ENCODE measurements at places on chromosomes 1 and 21.

- DNase-seq, result peak; percentile 51
Measured at GRCh38 chr1:54996359-54996868, 2.3 kb upstream of the BSND start.

DNA sequence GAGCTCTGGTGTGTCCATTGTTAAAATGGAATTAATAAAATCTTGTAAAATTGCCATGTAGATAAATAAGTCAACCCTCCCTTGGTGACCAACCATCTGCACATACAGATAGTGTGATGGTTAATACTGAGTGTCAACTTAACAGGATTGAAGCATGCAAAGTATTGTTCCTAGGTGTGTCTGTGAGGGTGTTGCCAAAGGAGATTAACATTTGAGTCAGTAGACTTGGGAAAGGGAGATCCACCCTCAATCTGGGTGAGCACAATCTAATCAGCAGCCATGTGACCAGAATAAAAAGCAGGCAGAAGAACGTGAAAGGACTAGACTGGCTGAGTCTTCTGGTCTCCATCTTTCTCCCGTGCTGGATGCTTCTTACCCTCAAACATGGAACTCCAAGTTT, 174.8 kb downstream of the LTN1 start:
- DNase-seq, result no peak

DNA sequence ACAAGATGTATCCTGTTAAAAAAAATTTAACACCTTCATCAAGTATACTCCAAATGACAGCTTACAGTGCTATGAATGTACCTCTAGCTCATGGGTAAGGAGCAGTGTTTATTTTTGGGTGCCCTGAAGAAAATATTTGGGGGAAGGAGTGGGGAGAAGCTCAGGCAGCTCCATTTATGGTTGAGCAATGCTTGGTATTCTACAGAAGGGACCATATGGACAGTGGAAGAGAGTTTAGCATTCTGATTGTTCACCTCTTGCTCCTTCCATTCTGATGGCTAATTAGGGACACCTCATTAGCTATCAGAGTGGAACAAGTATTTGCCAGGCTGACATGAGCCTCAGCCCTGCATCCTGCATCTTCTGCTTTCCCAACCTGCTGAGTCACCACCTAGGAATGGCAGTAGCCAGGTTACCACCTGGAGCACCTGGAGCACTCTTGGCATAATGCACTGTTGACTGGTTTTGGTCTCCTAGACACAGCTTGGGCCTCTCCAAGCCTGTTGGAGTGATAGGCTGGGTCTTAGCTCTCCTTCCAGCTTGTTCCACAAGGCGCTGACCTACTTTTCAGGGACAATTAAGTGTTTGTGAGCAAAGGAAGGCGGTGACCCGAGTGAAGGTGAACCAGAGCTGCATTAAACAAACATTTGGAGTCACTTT, 62.0 kb upstream of the MACF1 start:
- no peak for DNase-seq

- DNase-seq, result no peak
Measured at GRCh38 chr1:114344656-114345055, 166.3 kb downstream of the TRIM33 start.

DNA sequence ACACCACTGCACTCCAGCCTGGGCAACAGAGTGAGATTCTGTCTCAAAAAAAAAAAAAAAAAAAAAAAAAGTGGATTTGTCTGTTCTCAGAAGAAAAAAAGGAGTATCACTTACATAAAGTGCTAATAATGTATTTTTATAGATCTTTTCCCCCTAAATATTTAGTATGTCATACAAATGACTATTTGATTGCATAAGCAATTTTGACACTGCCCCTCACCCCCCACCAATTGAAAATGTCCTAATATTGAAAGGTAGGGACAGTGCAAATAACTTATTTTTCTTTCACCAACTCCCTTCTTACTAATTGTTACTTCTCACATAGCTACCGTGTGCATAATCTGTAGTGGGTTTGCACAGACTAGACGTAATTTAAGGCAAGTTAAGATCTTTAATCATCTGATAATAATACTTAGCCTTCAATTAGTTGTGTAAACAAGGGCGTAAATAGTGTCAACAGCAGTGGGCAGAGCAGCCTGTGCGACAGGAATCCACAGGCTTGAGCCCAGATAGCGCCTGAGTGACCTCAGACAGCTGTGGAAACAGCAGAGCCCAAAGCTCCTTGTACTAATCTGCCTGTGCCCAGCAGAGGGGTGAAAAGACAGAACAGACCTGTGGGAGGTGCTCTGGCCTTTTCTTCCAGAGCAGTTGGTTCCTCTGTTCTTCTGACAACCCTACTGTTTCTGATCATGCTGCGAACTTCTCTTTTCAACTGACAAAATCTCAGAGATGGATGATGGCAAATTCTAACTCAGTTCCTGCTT, 4.5 kb upstream of the IER5 start:
- DNase-seq, result no peak

- DNase-seq, result no peak
Measured at GRCh38 chr1:33848205-33848937, 15.5 kb upstream of the HMGB4 start.

GRCh38 chr1:98702976-98703375, 41.5 kb downstream of the SNX7 start:
- DNase-seq, result no peak

DNA sequence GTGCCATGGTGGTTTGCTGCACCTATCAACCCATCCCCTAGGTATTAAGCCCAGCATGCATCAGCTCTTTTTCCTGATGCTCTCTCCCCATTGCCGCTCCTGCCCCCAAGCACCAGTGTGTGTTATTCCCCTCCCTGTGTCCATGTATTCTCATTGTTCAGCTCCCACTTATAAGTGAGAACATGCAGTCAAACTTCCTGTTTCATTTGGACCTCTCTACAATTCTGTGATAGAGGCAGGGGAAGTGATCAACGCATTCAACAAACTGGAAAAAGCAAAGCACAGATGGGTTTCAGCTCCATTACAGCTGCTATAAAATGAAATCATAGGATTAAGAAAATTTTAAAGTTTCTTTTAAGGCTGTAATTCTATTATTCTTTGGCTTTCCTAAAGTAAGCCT, 23.3 kb upstream of the CD55 start:
- DNase-seq, result no peak

DNA sequence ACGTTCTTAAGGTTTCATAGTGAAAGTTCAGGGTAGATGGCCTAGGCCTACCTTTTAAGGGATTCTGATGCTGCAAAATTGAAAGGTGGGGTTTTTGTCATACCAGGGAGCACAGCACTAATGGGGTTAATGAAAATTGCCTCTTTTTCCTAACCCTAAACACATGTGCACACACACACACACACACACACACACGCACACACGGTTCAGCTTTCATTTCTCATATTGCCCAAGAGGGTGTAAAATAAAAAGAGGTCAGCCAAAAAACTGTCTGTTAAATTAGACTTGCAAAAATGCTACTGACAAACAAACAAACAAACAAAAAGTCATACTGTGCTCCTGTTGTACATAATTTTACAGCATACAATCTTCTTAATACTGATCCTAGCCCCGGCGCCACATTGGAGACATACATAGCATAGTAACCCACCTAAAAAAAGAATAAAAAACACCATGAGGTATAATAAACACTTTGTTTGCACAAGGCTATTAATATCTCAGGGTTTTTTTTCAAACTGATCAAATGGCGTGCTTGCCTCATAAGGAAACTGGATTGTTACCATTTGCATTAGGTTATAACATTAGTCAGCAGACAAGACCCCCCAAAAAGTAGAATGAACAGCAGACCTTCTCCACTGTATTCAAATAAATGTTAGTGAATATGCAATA, 69.1 kb downstream of the TGFB2 start:
- no peak for DNase-seq

- no peak for DNase-seq
Measured at GRCh38 chr1:29333008-29333407, 96.7 kb downstream of the PTPRU start.

GRCh38 chr1:152906023-152906565, 2.3 kb upstream of the IVL start:
- no peak for DNase-seq

DNA sequence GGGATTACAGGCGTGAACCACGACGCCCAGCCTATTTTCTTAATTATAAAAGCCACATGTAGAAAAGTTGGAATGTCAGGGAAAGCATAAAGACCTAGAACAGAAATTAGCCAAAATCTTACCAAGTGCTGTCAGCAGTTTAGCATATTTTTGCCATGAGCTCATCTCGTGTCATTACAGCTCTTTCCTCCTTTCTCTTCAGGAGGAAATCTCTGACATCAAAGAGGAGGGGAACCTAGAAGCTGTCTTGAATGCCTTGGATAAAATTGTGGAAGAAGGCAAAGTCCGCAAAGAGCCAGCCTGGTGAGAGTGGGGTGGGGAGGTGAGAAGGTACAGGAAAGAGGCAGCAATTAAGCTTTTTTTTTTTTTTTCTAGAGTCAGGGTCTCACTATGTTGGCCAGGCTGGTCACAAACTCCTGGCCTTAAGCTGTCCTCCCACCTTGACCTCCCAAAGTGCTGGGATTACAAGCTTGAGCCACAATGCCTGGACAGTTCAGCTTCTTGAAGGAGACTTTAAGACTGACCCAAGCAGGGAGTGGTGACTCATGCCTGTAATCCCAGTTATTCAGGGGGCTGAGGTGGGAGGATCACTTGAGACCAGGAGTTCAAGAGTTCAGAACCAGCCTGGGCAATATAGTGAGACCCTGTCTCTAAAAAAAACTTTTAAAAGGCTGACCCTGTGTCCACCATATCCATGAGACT, 8.4 kb upstream of the BGLAP start:
- no peak for DNase-seq

DNA sequence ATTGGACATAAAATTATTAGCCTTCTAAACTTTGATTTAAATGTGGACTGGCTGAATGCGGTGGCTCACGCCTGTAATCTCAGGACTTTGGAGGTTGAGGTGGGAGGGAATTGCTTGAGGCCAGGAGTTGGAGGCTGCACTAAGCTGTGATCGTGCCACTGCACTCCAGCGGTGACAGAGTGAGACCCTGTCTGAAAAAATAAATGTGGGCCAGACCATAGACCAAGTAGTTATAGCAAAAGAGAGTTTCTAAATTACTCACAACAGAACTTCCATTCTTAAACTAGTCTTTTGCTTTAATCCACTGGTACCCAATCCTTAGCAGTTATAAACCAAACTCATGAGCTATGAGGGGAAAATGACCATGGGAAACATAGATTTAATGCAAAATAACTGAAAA, 35.2 kb downstream of the RAP1A start:
- DNase-seq, result no peak

DNA sequence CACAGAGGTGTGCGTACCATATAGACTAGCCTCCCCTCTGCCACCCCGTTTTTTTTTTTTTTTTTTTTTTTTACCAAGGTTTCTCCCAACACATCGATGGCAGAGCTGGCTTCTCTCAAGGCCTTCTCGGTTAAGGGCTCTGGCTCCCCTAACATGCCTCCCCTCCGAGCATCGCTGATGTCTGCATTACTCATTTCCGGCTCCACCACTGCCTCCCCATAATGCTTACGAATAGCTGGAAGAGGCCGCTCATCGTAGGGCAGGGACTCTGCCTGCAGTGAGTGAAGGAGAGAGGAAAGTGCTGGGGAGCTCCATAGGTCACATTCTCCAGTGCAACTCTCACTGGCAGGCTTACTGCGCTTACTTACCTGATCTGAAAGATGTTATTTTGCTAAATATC, 20.6 kb downstream of the CEP104 start:
- DNase-seq, result no peak

DNA sequence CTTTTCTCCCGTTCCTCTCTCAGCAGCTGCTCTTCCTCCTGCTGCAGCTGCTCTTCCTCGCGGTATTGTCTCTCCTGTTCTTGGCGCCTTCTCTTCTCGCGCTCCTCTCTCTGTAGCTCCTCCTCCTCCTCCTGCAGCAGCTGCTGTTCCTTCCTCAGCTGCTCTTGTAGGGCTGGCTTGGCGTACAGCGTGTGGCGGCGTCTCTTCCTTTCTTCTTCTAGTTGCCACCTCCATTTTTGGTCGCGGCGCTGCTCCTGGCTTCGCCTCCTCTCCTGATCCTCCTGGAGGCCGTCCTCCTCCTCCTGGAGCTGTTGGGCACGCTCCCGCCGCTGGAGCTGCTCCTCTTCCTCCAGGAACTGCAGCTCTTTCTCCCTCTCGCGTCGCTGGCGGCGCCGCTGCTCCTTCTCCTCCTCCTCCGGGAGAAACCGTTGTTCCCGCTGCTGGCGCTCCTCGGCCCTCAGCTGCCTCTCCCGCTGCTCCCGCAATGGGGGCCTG, 4.8 kb downstream of the TCHH start:
- no peak for DNase-seq

- DNase-seq, result no peak
Measured at GRCh38 chr1:115233598-115233997, 104.5 kb downstream of the NGF start.

- DNase-seq, result no peak
Measured at GRCh38 chr1:237071641-237072420, 29.8 kb downstream of the RYR2 start.

GRCh38 chr1:198498881-198499280, 41.6 kb downstream of the ATP6V1G3 start:
- DNase-seq, result no peak

- DNase-seq, result no peak
Measured at GRCh38 chr1:119452091-119452490, 37.1 kb downstream of the HSD3B2 start.

DNA sequence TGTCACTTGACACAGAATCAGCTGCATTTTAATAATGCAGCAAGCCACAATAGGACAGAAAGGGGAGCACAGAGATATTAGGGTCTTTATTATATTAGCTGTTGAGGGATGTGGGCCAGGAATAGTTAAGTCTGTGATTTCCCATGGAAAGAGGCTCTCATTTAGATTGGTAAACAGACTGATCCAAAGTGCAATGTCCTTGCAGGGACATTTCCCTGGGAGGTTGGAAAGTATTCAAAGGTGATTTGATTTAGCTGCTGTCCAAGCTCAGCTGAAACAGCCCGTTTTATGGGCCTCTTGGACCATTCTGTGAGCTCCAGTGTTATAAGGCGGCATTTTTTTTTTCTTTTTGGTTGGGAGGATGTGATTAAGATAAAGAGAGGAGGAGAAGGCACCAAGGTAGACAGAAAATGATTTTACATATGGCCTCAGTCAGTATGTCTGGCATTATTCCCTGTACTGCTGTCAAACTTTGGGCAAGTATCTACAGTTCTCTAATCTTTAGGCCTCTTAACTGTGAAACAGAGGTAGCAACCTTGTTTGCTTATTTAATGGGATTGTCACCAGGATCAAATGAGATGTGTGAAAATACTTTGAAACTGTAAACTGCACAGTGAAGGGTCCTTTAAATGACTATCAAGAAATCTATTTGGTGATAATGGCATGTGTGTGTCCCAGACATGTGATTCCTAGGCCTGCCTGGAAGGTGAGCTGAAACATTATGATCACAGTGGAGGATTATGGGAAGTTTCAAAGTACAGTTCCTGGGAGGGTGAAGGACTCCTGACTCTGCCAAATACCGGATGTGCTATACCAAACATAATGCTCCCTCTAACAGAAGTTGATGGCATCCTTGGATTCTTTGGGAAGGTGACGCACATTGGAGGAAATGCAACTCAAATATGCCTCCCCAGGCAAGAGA, 62.2 kb downstream of the NOS1AP start:
- no peak for DNase-seq

All from activated CD4-positive, CD25-positive, alpha-beta regulatory T cell (primary cell).